ENCODE measurements at places on chromosomes 7 and 10.

GRCh38 chr10:124003070-124003419 is 90.4 kb downstream of the CHST15 start:
- no peak for DNase-seq

- DNase-seq = peak; percentile 16
These were observed 117.5 kb downstream of the TRIL start for GRCh38 chr7:28840592-28840995.

- DNase-seq = no peak
These were observed 34.9 kb upstream of the INPP5A start for GRCh38 chr10:132502544-132503300.

DNA sequence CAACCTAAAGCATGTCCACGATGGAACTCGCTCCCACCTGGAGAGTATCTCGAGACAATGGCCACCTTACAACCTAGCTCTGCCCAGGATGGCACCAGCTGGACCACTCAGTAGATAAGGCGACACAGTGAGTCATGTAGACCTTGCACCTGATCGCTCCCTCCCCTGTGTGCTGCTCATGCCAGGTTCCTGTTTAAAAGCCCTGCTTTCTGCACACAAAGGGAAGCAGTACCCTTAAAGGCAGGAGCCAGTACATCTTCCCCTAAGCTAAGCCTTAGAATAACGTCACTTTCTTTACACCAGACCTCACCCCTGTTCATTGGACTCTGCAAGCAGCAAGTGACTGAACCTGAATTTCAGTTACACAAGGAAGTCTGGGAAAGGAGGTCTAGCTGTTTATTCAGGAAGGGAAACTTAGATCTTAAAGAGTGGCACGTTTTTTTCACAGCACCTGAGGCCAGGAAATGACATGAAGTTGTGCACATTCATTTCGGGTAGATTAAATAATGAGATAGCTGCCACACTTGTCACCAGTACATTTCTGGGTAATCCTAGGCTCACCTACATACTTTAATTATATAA is 117.9 kb downstream of the MTPAP start:
- no peak for DNase-seq

- peak; percentile 55 for DNase-seq
These were observed 114.2 kb upstream of the ADAM12 start for GRCh38 chr10:126502441-126502840.

GRCh38 chr10:51729822-51730555 is 30.6 kb upstream of the CSTF2T start:
- DNase-seq = no peak

DNA sequence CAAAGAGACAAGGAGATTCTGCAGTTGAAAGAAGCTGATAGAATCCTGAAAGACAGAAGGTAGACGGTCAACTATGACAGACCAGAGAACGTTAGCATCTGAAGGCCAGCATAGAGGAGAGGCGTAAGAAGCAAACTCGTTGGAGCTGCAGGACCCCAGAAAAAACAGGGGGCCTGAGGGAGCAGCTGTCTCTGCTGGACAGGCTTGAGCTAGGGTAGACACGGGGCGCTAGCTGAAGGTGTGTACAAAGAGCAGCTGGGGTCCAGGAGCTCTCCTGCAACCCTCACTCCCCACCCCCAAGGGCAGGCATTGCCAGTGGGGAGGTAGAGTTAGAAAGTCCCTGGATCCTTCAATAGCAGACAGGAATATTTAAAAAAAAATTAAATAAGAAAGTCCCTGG is 14.6 kb upstream of the GDI2 start:
- DNase-seq = no peak

GRCh38 chr10:49441488-49442476 is 45.9 kb upstream of the DRGX start:
- DNase-seq = no peak

- no peak for DNase-seq
These were observed 131.6 kb upstream of the NPY start for GRCh38 chr7:24152356-24152755.

GRCh38 chr10:71840177-71840957 is 10.7 kb downstream of the PSAP start:
- peak; percentile 85 for DNase-seq

DNA sequence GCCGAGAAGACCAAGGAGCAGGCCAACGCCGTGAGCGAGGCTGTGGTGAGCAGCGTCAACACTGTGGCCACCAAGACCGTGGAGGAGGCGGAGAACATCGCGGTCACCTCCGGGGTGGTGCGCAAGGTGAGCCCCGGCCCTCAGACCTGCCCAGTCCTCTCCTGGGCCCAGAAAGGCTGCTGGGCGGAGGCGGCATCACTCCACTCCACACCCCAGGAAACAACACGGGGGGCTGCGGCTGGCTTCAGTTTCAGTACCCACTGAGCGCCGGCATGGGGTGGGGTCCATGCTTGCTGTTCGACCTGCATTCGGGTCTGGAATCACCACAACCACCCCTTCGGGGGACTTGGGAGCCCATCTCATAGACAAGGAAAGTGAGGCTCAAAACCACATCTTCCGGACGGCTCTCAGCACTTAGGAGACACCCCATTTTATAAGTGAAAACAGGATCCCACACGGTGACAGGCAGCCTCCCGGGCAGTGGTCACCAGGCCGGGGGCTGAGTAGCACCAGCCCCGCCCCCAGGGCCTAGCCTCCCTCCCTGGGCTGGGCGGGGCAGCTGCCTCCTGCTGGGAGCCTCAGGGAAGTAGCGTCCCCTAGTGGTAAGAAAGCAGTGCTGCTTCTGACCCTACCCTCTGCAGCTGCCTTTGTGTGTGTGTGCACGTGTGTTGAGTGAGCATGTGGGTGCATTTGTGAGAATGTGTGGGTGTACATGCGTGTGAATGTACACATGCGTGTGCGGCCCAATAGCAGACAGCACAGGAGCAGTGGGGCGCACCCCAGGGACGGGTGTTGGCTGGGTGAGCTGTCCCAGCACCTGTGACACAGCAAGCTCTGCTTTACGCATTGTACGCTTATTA is 1.8 kb downstream of the SNCG start:
- DNase-seq = peak; percentile 78

DNA sequence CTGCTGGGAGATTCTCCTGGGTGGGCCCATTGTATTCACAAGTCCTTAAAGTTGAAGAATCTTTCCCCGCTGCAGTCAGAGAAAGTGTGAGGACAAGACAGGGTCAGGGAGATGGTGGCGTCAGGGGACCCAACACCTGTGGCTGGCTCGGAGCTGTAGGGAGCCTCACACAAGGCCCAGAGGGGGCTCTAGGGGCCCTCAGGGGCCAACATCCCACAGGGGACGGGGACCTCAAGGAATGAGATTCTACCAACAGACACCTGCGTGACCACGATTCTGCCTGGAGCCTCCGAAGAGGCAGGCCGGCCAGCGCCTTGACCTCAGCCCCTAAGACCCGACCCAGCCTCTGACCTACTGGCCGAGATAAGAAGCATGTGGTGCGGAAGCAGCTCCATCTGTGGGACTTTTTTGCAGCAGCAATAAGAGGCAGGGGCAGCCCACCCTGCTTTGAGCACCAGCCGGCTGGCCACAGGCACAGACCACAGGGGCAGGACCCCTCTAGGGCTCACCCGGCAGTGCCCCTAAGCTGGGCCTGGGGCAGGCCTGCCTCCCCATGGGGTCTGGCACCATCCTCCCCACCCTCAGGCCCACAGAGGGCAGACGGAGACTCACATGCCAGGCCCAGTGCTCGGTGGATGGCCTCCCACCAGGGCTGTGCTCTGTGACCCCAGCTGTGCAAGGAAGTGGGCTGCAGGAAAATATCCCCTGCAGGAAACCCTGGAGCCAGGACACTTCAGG is 13.2 kb downstream of the RASGEF1A start:
- DNase-seq = no peak

- peak; percentile 70 for DNase-seq
These were observed 102.7 kb downstream of the CUBN start for GRCh38 chr10:17026686-17027485.

- no peak for DNase-seq
These were observed 101.2 kb upstream of the AOAH start for GRCh38 chr7:36825501-36825900.

DNA sequence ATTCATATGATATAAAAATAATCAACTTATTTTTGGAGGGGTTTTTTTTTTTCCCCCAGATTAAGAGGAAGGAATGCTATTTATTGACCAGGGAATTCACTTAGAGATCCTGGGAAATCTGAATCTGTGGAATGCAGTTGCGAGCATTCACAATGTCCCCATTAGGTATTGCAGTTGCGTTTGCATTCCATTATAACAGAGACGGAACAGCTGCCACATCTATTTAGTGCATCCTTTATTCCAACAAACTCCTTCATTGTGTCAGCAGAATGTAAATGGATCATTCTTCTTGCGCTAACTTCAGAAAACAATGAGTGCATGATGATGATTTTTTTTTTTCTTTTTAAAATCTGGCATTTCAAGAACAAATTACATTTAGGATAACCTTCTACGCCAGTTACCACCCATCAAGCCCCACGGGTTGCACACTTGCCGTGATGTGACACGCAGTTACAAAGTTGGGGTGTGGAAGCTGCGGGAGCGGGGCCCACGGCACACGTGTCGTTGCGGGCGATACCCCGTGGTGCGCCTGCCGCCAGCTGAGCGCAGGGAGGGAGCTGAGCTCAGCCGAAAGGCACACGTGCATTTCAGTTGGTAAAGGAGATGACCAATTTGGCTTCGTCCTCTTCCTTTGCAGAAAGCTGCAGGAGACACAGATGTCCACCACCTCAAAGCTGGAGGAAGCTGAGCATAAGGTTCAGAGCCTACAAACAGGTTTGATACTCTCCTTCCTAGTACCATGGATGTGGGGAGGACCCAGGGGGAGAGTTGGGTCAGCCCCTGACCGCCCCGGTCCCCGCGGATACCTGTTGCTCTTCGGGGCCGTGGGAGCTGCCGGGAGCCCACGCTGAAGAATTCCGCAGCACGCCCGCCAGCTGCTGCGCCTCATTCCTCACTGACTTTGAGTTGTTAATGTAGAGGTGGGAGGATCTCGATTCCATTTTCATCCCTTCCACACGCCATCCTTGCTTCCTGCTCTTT is 175.3 kb upstream of the SH2B2 start:
- DNase-seq = no peak

DNA sequence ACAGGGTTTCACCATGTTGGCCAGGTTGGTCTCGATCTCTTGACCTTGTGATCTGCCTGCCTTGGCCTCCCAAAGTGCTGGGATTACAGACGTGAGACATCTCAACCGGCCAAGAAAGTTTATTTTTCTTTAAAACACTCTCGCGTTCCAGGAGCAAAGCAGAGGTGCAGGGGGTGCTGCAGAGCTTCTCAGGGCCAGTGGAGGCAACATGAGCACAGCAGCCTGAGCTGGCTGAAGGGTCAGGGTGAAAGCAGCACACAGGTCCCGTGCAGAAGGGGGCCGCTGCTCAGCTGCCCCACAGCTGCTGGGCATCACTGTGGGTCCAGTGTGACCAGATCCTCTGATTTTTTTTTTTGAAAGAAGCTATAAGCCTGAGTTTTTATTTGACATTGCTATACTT is 46.1 kb downstream of the EPHB4 start:
- no peak for DNase-seq

- DNase-seq = no peak
These were observed 141.0 kb downstream of the DKK1 start for GRCh38 chr10:52455098-52455497.

DNA sequence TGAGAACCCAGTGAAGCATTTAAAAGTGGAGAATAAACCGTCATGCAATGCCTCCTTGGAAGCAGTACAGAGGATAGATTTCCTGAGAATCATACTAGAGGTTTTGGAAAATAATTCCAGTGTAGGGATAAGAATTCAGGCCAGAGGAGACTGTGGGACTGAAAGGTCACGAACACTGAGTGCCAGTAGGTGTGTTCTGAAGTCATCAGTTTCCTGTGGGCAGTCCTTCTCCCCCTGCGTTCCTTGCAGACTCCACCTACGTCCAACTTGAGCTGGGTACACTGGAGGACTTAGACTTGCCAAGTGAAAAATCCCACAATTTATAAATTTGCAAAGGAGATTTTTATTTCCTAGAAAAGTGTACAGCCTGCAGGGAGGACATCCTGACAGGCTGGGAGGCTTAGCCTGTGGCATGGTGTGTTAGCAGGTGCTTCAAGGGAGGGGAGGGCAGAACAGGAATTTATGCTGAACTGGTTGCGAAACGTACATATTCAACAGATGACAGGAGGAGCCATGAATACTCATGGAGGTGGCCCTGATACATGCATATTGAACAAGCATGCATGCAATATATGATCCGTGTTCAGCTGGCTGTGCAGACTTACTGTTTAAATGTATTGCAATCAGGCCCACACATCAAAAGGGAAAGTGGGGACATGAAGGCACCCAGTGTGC is 72.9 kb upstream of the POM121L12 start:
- DNase-seq = no peak

- peak; percentile 62 for DNase-seq
These were observed 51.6 kb downstream of the PRLHR start for GRCh38 chr10:118543714-118544400.

GRCh38 chr7:3164380-3164792 is 120.7 kb upstream of the CARD11 start:
- no peak for DNase-seq

DNA sequence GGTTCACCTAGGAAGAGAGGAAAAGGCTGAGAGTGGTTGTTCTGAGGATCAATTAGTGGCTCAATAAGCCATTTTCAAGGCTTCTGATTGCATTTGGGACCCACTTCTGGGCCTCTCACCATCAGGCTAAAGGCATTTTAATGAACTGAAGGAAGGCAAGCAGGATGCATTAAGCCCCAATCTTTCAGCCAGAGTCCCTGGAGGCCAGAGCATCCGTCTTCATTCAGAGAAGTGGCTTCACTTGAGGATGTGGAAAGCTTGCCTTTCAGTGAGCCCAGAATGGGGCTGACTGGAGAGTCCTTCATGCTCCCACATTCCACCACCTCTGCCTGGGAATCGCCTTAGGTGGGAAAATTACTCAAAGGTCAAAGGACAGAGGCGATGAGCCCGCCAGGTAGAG is 41.8 kb downstream of the COL17A1 start:
- DNase-seq = no peak

DNA sequence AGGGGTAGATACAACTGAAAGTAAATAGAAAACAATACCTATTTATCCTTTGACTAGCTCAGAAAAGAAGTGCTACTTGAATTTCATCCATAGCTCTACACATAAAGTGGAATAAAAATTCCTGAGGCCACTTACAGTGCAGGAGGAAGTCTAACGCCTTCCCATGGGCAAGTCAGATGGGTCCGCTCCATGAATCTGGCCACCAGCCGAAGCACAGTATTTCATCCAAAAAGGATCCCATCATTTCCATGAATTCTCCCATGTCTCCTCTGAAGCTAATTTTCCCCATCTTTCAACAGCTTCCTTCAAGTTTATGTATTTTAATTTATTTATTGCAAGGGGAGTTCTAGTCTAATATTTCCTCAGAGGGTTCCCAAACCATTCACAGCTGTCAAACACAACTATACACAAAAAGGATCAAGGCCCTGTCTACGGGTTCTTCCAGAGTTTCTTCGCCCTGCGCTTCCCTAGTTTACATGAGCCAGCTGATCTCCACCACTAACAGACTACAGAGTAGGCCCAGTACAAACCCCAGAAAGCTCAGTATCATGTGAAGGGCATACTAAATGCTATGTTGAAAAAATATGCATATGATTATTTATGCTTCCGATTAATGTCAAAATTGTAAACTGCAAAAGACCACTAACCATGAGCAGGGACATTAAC is 184.7 kb downstream of the DOCK4 start:
- DNase-seq = no peak
